G401 (cell line): ENCODE measurements at places on chromosomes 6 and 20.

- DNase-seq: no peak
Measured at GRCh38 chr20:46683939-46684750, 5.1 kb downstream of the TP53RK start.

- DNase-seq: no peak
Measured at GRCh38 chr6:167829513-167829912, 2.8 kb downstream of the AFDN start.

DNA sequence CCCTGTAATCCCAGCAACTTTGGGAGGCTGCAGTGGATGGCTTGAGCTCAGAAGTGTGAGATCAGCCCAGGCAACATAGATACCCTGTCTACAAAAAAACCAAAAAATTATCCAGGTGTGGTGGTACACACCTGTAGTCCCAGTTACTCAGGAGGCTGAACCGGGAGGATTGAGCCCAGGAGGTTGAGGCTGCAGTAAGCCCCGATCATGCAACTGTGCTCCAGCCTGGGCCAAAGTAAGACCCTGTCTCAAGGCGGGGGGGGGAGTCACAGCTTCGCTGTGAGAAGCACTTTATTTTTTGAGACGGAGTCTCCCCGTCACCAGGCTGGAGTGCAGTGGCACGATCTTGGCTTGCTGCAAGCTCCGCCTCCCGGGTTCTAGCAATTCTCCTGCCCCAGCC, 54.2 kb downstream of the EZR start:
- DNase-seq: no peak

DNA sequence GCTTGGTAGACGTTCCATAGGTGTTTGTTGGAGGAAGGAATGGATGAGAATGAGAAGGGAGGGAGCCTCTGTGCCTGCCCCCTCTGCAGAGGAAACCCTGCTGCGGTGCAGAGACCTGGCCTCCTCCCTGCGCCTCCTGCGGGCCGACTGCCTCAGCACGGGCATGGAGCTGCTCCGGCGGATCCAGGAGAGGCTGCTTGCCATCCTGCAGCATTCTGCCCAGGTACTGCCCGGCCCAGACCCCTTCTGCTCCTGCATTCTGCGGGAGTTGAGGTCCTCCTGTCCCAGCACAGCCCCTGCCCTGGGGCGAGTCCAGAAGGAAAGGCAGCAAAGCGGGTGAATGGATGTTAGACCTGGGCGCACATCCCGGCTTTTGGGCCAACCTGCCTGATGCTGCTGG, 6.1 kb downstream of the DNPH1 start:
- no peak for DNase-seq

DNA sequence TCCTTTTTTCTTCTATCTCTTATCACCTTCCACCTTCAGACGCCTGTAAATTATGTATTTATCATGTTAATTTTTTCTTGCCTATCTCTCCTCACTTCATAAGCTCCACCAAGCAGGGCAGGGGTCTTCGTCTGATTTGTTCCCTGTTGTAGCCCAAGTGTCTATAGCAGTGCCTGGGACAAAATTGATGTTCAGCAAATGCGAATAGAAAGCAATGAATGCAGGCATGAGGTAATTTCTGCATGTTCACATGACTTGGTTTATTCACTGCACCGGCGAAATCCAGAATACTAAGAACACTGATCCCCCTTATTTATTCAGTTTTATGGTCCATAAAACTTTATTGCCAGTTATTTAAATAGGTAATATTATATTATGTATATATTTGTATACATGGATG, 162.1 kb downstream of the TBC1D7 start:
- no peak for DNase-seq
